Renal cortex interstitium (tissue), 15 donors: ENCODE measurements at places on chromosomes 4 and X.

DNA sequence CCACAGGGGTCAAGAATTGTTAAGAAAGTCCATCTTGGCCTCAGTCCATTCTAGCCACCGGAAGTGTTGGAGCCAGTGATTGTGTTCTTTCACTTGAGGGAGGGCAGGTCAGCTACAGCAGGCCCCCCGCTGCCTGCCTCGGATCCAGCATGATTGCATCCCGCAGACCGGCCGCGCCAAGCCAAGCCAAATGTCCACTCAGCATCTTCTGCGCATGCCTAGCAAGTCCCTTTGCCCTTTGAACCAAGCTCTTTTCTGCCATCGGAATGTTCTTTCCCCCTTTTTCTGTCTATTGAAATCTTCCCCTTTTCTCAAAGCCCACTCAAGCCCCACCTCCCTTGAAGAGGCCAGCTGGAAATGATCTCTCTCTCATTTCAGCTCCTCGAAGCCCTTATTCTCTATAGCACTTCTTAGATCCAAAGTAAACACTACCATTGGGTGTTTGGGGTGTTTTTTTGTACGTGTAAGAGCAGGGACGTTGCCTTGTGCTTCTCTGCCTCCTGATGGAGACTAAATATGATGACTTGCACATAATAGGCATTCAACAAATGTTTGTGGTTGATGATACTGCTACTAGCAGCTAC lies 147.8 kb upstream of the BCOR start:
- peak; percentile 57 for DNase-seq

DNA sequence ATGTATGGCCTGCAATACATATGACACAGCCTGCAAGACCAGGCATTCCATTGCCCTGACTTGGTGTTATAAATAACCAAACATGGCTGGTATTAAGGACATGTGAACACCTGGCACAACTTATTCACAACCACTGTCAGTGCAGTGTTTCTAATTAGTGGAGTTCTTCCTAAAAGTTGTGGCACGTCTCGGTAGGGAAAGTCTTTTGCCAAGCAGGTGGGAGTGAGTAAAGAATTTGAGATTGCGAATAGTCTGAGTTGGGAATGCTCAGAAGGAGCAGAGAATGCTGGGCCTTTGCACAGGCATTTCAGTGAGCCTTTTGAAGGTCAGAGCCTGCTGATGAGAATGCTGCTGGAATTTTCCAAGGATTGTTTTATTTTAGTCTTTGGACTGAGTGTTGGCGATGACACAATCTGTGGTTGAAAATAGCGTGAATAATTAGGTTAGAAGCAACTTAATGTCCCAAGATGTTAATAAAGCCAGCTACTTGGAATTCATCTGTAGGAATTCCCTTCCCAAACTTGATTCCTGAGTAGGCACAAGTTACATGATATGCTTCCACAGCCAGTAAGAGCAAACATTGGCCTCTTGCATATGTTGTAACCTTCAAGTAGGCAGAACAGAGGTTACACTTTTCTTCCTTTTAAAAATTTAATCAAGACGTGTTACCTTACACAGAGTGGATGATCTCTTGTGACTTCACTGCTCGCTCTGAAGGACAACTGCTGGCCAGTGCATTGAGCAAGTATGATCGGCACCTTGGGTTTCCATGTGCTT lies 83.6 kb upstream of the PGRMC2 start:
- DNase-seq, result no peak

DNA sequence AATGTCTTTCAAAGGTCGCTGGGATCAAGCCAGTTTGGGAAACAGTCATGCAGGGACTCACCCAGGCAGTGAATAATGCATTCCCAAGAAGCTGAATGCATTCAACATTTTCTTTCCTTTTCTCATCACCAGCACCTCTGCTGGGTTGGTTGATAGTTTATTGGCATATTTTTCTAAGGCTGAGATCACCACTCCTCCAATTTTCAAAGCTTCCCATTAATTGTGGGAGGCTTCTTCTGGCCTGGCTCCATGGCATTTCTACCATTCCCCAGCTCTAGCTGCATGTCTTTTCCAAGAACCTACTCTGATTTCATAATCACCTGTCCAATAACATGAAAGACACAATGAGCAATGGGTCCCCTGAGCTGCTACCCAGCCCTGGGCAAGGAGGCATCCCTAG lies 35.8 kb downstream of the CHRDL1 start:
- DNase-seq, result no peak

DNA sequence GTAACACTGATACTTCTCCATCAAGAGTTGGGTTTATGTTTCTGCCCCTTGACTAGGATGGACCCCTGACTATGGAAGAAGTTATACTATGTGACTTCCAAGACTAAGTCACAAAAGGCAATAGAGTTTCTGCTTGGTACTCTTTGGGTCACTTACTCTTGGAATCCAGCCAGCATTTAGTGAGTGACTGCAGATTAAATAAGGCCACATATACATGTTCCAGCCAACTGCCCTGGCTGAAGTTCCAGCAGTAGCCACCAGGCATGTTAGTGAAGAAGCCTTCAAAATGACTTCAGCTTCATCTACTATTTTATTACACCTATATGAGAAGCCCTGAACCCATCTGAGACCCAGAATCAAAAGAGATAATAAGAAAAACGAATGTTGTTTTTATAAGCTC lies 524.0 kb downstream of the DMD start:
- DNase-seq, result no peak

GRCh38 chr4:32684160-32684559 lies 1964.0 kb downstream of the PCDH7 start:
- DNase-seq, result no peak

- DNase-seq, result peak; percentile 49
Observed at GRCh38 chr4:184163813-184164212, 53.9 kb downstream of the ENPP6 start.
